Heart left ventricle (tissue), 16 donors: ENCODE measurements at places on chromosomes 7 and 10.

GRCh38 chr7:95529701-95530100 lies 44.0 kb downstream of the ASB4 start:
- no peak for DNase-seq

- DNase-seq, result no peak
Measured at GRCh38 chr7:18491871-18492270, 3.7 kb upstream of the HDAC9 start.

GRCh38 chr7:88922944-88923343 lies 127.4 kb upstream of the TEX47 start:
- DNase-seq, result no peak

GRCh38 chr7:144738708-144739314 lies 97.0 kb downstream of the TPK1 start:
- DNase-seq, result no peak

DNA sequence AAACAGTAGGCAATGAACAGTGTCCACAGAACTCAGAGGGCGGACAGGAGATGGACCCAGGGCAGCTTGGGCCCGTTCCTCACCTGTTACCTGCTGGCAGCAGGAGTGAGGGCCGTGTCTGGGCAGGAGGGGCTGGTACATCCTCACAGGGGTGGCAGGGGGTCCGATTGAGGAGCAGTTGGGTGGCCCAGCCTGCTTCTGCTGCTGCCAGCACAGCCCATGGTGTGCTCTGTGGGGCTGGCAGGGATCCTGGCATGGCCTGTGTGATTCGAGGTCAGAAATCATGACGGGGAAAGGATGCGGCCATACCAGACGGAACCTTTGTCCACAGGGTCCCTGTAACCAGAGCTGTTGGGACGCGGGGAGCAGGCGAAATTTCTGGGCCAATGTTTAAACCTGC lies 49.6 kb downstream of the INPP5A start:
- DNase-seq, result no peak

- no peak for DNase-seq
Measured at GRCh38 chr7:80243425-80243824, 108.8 kb downstream of the GNAI1 start.

DNA sequence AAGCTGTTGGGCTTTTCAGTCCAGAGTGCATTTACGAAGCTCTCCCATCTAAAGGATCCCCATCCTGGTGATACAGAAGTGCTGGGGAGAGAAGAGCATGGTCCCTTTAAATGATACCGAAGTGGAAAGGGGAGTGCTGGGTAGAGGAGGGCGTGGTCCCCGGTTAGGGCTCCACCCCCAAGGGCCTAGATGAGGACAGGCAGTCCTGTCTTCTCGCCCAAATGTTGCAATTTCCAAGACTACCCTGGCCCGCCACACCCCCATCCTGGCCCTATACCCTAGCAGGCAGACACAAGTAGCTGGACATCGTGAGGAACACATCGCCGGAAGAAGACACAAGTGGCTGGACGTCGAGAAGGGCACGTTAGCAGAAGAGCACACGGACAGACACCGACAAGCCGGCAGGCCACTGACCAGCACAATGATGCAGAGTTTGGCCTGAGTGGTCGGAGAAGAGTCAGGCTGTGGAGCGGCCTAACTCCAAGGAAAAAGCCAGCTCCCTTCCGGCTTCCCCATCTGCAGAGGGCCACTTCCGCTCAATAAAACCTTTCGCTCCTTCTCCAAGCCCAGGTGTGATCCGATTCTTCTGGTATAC lies 439.5 kb upstream of the NRP1 start:
- no peak for DNase-seq

DNA sequence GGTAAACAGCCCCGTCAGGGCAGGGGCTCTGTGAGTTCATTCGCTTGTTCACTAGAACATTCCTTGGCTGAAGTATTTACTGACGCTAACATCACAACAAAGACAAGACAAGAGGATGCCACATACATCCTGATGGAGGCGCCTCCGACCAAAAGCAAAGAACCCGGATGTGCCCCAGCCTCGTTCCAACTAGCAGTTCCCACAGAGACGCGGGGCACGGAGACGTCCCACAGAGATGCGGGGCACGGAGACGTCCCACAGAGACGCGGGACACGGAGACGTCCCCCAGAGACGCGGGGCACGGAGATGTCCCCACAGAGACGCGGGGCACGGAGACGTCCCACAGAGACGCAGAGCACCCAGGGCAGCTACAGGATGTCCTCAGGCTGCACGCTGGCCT lies 35.4 kb upstream of the CFAP46 start:
- DNase-seq, result no peak

- DNase-seq, result no peak
Measured at GRCh38 chr10:131062621-131063260, 248.8 kb downstream of the TCERG1L start.

DNA sequence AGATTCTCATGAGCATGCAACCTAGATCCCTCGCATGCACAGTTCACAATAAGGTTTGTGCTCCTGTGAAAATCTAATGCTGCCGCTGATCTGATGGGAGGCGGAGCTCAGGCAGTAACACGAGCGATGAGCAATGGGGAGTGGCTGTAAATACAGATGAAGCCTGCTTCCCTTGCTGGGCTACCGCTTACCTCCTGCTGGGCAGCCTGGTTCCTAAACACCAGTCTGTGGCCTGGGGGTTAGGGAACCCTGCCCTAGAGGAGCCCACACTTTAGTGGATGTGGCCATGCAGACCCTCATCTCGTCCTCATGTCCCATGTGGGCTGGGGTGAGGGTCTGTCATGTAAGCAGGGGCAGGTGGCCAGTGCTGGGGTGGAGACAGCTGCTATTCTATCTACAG lies 417.6 kb downstream of the GLRX3 start:
- no peak for DNase-seq

- DNase-seq, result no peak
Measured at GRCh38 chr7:94957061-94957460, 49.7 kb downstream of the PPP1R9A start.

DNA sequence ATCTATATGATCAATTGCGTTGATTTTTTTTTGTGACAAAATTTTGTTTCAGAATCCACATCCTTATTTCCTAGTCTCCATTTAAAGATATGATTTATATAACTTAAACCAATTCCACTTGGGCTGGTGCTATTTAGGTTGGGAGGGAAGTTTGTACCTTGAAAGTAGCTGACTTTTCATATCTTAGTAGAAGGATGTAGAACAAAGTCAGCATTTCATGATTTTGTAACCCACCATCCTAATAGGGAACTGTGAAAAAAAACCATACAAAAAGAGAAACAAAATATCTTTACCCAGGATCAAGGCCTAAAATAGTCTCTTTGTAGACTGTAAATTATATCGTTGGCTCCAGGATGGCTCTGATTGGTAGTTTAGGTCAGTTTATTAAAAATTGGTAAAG lies 8.3 kb downstream of the HECTD2 start:
- no peak for DNase-seq

GRCh38 chr7:132291481-132291880 lies 284.8 kb downstream of the PLXNA4 start:
- no peak for DNase-seq

DNA sequence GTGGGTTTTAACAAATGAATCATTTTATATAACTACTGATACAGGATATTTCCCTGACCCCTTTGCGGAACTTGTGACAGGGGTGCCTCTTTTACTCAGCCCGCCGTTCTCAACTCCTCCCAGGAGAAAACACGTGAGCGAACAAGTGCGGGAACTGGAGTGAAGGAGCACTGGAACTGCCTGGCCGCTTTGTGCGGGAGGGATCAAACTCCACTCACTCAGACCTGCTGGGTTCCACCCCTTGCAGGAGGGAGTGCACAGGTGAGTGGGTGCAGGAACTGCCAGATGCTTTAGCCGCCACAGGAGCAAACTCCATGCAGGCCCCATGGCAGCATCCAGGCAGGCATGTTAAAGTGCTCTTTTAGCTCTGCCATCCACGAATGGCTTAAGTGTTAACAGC lies 513.4 kb upstream of the GRM3 start:
- no peak for DNase-seq

- no peak for DNase-seq
Measured at GRCh38 chr7:132518102-132518838, 58.0 kb downstream of the PLXNA4 start.

- DNase-seq, result no peak
Measured at GRCh38 chr7:20350518-20350951, 19.8 kb downstream of the ITGB8 start.

DNA sequence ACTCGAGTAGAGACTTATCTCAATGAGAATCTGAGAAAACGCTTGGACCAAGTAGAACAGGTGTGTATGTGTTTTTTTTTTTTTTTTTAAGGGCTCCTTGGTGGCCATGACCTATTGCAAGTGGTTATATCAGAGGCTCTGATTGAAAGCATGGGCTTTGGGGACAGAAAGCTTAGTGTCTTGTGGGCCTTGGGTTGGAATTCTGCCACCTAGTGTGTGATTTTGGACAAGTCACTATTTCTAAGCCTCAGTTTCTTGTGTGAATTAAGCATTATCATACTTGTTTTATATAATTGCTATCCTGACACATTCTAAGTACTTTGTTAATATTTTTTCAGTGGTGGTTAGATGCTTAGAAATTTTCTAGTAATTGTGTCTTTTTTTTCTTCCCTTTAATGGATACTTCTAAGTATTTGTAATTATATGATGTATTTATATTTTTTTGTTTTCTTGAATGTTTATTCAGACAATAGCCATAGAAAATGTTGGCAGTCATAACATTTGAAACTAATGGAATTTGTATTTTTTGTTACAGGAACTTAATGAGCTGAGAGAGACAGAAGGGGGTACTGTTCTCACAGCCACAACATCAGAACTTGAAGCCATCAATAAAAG lies 33.1 kb downstream of the SMC3 start:
- DNase-seq, result no peak

GRCh38 chr7:133860628-133861335 lies 266.4 kb upstream of the LRGUK start:
- DNase-seq, result no peak

DNA sequence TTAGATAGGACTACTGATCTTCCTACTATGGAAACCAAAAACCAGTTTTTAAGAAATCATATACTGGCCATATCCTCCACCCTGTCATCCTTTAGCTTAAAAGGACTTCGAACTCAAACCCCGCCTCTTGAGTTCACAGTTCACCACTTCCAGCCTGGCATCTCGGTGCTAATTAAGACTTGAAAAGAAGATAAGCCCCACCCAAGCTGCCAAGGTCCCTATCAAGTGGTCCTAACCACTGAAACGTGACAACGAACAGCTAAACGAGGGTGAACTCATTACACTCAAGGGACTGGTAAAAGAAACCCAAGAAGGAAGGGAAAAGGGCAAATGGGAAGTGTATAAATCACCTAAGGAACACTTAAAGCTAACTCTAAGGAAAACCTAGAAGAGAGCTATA lies 16.1 kb downstream of the COL17A1 start:
- no peak for DNase-seq

DNA sequence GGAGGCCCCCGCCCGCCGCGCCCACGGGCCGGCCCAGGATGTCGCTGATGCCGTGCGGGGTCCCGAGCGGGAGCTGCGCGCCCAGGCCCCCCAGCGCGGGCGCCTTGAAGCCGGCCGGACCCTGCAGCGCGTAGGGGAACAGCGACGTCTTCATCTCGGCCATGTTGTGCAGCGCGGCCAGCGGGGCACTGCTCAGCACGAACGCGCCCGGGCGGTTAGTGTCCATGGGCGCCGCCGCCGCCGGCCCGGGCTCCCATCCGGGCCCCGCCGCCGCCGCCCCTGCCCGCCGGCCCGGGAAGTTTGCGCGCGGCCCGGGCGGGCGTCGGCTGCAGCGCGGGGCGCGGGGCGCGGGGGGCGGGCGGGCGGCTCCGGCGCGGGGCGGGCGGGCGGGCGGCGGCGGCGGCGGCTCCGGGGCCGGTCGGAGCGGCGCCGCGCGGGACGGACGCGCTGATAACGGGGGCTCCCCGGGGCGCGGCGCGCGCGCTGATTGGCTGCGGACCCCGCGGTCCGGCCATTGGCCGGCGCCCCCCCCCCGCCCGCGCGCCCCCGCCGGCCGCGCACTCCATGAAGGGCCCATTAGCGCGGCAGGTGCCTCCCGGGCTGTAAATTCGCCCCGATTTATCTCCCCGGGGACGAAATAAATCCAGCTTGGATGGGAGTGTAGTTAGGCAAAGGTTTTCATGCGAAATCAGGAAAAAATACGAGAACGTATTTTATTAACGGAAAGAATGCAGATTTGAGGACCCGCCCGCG lies at the start of gene NKX6-2:
TSS of gene NKX6-2 (minus strand) at position 425 of the 753 bp plus-strand sequence. CDS start at position 226, 199 bp downstream.
- no peak for DNase-seq

DNA sequence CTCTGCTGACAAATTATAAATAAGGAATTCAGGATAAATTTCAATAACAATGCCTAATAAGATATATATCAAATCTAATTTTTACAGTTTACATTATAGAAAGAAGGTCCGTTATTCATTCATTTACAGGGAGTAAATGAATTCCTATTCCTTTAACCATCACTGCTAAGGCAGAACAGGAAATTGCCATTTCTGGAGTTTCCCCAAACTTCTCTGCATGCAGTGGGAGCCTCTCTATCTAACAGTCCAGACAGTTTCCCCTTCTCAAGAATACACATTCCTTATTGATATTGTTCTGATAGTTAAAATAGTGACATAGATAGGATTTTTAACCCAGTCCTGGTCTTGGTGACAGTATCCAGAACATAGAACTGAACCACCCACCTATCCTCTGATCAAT lies 24.3 kb downstream of the MKI67 start:
- DNase-seq, result no peak

- peak; percentile 11 for DNase-seq
Measured at GRCh38 chr10:1292611-1293031, 236.4 kb downstream of the WDR37 start.

GRCh38 chr10:66819691-66820090 lies 106.1 kb upstream of the LRRTM3 start:
- no peak for DNase-seq

GRCh38 chr10:129525401-129525801 lies 58.4 kb downstream of the MGMT start:
- DNase-seq, result no peak

DNA sequence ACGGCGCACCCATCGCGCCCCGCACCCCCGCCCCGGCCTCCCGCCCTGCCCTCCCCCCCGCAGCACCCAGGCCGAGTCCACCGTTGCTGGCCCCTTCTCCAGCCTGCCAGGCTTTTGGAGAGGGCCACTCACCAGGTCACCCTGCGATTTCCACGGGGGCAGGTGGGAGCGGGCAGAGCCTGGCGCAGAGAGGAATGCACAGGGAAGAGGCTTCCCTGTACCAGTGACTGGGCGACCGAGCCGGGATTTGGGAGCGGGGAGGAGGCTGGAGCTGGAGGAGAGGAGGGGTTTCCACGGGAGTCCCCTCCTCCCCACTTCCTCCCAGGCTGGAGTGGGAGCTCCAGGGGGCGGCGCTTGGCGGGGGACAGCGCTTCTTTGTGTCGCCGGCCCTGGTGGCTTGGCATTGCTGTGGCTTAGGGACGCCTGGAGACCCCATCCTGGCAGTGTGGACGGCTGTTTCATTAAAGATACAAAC lies 19.3 kb downstream of the TCAF1 start:
- peak; percentile 81 for DNase-seq

DNA sequence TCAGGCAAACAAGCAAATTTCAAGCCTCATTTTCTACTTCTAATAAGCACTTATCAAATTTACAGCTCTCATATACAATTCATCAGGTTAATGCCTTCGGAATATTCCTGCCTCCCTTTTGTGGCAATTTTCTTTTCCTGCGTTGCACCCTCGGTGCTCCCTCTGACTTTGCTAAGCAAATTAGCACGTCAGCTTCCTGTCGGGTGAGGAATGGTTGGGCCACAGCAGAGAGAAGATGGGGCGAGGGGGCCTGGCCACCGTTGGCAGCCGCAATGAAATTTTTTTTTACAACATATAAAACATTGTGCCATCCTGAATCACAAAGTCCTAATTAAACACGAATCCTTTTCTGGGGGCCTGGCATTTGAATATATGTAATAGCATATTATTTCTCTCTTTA lies 28.1 kb downstream of the ELFN1 start:
- no peak for DNase-seq

GRCh38 chr10:95392681-95393164 lies 101.9 kb upstream of the PDLIM1 start:
- DNase-seq, result no peak
